ENCODE measurements at places on chromosomes 2 and 18.

GRCh38 chr18:59681521-59682004 is 15.7 kb downstream of the CCBE1 start:
- no peak for DNase-seq

DNA sequence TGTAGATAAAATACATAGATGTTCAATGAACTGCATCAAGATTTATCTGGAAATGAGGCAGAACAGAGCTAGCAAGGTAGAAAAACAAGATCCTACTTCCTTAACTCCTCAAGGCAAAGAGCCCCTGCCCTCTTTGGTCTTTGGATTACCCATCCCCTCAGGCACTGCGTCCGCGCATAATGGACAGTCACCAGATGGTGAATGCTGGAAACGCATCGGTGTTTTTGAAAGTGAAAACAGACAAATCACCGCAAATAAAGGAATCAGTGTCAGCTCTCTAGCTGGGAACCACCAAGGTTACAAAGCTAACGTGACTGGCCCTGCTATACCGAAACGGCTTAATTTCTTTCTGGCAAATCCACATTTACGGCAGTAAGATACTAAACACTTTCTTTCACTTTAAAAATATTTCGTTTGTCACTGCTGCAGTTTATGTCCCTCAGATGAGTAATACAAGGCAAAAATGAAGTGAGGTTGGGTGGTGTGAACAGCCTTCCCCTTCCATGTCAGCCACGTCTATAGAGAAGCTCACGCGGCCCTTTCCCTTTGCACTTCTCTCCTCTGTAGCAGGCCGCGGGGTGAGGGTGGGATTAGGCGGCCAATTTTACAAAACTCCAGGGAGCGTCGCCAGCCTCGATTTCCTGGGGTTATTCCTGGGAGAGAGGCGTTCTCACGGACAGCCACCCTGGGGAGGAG is 627 bp upstream of the GALR1 start:
- no peak for DNase-seq

- no peak for DNase-seq
These were observed 7.3 kb upstream of the COL3A1 start for GRCh38 chr2:188966728-188967440.

DNA sequence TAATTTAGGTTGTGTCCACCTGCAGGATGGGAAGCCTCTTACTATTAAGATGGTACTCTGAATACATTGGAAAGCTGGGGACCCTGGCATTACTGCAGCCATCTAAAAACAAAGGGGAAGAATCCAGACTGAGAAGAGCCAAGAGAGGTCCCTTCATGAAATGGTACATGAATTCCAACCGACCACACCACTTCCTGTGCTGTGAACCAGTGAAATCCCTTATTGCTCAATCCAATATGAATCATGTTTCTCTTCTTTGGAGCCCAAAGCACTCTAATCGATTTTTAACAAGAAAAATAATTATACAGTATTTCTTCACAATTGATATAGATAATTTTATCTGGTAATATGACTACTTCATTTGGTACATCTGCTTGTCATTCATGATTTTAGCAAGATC is 479.7 kb upstream of the RAB6C start:
- DNase-seq: no peak

GRCh38 chr2:567865-568638 is 109.2 kb downstream of the TMEM18 start:
- DNase-seq: peak; percentile 48

DNA sequence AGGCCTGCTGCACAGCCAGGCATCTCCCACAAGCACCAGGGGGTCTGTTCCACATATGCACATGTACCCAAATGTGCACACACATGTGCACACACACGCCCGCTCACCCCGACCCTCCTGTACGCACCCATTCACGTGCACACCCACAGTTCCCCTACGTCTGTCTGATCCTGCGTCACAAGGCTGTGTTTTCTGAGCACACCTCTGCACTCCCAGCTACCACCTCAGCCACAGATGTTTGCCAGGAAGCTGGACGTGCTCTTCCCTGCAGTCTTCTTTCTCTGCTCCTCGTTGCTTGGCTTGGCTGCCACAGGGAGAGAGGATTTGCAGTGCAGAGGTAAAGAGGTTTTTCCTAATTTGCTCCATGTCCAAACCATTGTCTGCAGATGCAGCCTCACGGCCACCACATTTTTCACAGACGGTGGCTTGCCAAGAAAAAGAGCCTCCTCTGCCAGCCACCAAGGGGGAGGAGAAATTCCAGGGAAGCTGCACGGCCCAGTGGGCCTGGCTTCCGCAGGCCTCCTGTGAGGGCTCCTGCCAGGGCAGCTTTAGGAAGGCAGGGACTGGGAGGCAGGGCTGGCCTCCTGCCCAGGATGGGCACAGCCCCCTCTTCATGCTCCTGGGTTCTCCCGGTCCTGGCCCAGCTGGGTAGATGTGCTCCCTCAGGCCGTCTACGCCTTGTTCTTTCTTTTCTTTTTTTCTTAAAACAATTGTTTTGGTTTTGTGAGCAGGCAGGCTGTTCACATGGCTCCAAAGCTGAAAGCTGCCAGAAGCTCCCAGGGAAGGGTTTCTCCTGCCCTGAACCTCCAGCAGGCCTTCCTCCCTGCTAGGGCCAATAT is 29.3 kb upstream of the HS6ST1 start:
- no peak for DNase-seq

- DNase-seq: peak; percentile 14
These were observed 2.4 kb upstream of the LDLRAD4 start for GRCh38 chr18:13216092-13216582.

DNA sequence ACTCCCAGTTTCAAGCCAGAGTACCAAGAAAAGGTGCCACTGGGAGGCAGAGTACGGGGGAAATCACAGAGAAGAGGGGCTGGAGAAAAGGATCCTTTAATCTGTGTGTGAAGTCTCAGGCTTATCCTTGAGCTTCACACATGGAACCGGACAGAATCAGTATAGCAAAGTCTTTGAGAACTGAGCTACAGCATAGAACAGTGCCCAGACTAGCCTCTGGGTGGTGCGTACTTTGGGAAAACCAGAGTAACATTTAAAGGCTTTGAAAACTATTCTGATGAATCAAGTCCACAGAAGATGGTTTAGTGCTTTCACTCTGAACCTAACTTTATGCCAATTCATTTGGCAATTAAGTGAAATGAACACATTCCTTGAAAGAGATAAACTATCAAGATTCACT is 83.1 kb downstream of the BABAM2 start:
- DNase-seq: no peak

GRCh38 chr2:11505652-11506610 is 27.9 kb upstream of the GREB1 start:
- peak; percentile 33 for DNase-seq

DNA sequence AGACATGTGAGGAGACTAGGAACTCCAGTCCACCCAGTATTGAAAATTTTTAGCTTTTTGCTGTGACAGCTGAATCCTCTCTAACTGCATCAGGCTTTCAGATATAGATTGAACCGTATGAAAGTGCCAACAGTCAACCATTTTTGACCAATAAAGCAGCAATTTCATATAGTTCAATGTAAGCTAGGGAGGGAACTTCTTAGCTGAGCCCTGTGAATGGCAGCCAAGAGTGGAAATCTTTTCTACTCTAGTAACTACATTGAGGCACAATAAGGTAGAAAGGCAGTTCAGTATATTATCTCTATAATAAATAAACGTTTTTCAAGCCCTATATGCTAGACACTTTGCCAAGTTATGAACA is 96.3 kb upstream of the TANK start:
- DNase-seq: no peak

GRCh38 chr2:39506215-39506614 is 69.1 kb upstream of the MAP4K3 start:
- DNase-seq: no peak
